Ascending aorta (tissue), 2 donors: ENCODE measurements at places on chromosomes 12 and 14.

DNA sequence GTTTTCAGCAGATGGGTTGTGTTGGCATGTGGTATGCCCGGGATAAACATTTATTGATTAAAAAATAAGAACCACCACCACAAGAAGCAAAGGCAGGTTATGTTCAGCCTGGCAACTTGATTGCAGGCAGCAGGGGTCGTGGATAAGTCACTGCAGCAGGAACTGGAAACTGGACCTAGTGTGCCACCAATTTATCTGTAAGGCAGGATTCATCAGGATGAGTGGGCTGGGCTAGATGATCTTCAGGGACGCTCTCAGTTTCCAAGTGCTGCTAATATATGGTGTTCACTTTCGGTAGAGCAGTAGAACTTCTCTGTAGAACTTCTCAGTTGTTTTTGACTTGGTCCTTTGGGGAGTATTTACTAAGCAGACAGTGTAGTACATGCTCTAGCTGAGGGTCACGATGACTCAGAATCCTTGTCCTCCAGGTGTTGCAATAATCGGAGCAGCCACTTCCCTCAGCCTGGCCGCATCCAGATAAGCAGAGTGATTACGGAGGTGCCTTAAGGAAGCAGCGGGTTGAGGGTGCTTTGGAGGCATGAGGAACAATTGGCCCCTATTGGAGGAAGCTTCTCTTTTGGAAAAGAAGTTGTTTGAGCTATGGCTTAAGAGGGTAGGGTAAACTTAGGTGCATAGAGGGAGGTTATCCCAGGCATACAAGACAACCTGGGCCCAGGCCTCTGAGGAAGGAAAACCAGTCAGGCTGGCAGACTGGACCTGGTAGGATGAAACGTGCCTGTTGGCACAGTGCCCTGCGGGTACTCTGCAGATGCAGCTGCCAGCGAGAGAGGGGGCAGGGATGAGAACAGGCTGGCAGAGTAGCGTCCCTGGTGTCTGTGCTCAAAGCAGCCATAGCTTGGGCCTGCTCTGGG, 104.0 kb downstream of the GPR135 start:
- no peak for DNase-seq

GRCh38 chr12:62799126-62799736, 135.7 kb downstream of the PPM1H start:
- no peak for DNase-seq

- no peak for DNase-seq
Observed at GRCh38 chr12:52358575-52359350, 8.5 kb downstream of the KRT85 start.

- DNase-seq = no peak
Observed at GRCh38 chr14:52342849-52343596, 28.9 kb downstream of the PTGER2 start.

DNA sequence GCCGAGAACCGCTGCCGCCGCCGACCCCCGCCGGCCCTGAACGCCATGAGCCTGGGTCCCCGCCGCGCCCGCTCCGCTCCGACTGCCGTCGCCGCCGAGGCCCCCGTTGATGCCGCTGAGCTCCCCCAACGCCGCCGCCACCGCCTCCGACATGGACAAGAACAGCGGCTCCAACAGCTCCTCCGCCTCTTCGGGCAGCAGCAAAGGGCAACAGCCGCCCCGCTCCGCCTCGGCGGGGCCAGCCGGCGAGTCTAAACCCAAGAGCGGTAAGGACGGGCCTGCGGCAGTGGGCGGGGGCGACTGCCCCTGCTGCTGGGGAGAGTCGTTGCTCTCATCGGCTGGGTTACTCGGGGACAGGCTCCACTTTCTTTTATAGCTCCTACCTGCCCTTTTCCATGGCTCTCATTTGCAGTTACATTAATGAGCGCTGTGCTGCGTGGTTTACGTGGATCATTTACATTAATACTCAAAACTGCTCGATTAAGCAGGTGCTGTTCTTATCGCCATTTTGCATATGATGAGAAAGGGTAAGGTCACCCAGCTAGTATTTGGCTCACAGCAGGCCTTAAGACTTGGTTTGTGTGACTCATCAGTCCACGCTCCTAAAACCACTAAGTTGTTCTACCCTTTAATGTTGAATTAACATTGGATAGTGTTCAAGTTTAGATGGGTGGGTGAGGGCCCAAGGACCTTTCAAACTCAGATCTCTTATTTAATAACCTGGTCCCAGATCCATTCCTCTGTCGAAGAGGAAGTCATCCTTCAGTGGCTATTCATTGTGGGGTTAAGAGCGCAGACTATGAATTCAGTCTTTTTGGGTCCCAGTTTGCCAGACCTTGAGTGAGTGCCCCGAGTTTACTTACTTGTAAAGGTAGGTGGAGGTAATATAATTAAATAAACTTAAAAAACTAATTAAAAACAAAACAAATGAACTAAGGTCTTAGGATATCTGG, 823 bp downstream of the RNF10 start:
- no peak for DNase-seq

DNA sequence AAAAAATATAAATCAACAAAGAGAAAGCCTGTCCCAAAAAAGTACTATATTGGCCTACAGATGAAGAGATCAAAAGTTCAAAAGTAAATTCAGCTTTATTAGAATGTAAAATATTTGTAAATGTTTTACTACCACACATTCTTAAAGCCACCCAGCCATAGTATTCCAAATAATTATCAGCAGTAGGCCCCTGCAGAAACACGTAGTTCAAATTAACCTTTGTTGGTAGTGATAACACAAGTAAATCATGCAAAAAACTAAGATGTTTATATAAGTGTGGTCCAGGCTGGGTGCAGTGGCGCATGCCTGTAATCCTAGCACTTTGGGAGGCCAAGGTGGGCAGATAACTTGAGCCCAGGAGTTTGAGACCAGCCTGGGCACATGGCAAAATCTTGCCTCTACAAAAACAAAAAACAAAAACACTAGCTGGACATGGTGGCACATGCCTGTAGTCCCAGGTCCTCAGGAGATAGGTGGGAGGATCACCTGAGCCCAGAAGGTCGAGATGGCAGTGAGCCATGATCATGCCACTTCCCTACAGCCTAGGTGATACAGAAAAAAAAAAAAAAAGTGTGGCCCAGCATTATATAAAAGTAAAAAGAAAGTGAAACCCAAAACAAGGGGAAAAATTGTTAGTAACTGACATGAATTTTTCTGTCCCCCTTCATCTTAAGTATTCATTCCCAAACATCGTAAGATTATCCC, 17.9 kb downstream of the SPTLC2 start:
- no peak for DNase-seq

- DNase-seq = no peak
Observed at GRCh38 chr12:124348659-124349380, 53.9 kb downstream of the RFLNA start.

GRCh38 chr12:93219947-93220346, 157.8 kb upstream of the NUDT4 start:
- DNase-seq = no peak

- no peak for DNase-seq
Observed at GRCh38 chr12:22415342-22416309, 81.1 kb upstream of the ST8SIA1 start.

DNA sequence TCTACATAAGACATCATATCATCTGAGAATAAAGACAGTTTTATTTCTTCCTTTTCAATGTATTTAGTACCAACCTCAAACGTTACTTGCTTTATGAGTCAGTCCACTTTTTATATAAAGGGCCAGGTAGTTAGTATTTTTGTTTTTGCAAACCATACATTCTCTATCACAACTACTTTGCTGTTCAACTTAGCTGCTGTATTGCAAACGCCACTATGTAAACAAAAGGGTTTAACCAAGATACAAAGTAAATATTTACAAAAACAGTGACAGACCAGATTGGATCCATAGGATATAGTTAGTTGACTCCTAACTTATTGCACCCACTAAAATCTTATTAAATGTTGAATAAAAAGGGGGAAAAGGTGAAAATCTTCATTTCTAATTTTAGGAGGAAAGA, 87.7 kb upstream of the FOXG1 start:
- DNase-seq = no peak

GRCh38 chr12:118960865-118961264, 20.5 kb upstream of the SRRM4 start:
- no peak for DNase-seq

DNA sequence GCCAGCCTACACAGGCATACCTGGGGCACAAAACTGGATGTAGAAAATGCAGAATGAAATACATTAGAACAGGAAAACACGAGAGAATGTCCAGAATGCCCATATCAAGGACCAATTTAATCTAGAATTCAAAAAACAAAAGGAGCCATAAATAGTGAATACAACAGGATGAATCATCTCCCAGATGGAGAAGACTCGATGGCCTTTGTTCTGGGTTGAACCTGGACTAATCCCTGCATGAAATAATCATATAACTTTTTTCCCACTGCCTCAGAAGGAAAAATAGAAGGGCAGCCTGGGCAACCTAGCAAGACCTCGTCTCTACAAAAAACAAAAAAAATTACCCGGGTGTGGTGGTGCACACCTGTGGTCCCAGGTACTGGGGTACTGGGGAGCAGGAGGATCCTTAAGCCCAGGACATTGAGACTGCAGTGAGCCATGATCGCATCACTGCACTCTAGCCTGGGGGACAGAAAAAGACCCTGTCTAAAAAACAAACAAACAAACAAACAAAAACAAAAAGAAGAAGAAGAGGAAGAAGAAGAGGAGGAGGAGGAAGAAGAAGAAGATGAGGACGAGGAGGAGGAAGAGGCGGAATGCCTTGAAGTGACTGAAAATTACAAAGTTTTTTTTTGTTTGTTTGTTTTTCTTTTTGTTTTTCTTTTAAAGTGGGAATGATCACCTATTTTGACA, 30.3 kb upstream of the NRDE2 start:
- no peak for DNase-seq

DNA sequence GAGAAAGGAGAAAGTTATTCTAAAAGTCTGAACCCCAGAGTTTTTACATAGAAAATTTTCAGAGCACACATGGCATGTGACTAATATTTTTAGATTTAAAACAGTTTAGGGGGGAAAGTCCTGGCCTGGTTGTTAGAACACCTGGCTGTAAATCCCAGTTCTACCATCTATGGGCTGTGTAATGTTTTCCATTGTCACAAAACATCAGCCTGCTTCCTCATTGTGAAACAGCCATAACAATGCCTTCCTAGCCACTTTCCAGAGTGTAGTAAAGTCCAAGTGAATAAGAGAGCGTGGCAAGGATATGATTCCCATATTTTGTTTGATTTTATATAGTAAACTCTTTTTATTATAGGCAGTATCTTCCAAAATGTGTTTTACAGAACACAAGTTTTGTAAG, 310.0 kb upstream of the DCN start:
- DNase-seq = no peak

- DNase-seq = peak; percentile 18
Observed at GRCh38 chr14:94458558-94459205, 6.1 kb upstream of the SERPINA11 start.

GRCh38 chr14:68927956-68928675, 51.0 kb downstream of the ACTN1 start:
- DNase-seq = no peak

DNA sequence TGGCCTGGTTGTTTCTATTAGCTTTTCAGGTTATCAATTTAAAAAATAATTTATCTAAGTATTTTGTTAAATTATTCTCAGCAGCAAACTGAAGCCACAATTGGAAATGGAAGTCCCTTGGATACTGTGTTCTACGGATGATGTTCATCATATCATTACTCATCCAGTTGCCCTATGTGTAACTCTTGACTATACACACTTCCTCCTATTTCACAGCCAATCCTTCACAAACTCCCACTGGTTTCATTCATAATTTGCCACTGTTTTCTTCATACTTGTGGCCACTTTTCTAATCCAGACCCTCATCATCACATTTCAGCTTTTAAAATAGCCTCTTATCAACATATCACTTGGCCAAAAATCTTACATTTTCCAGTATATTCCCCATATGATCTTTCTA, 84.0 kb downstream of the CATSPERB start:
- DNase-seq = no peak

DNA sequence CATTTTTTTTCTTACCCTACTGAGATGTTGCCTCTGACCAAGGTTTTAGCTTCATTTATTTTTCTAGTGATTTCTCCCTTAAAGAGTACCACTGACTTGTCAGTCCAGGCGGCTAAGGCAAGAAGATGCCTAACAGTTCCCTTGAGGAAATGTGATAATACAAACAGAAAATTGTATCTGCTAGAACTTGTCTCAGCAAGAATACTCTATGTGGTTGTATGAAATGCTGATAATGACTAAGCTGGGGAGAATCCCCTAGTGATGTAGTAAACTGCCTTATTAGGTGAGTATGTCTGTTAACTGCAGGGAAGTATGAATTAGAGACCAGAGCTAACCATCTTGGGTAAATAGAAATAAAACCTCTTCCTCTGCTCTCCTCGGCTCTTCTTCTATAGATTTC, 6.7 kb downstream of the C12orf54 start:
- no peak for DNase-seq

GRCh38 chr12:106975098-106975497, 11.8 kb downstream of the MTERF2 start:
- DNase-seq = no peak

- no peak for DNase-seq
Observed at GRCh38 chr14:24368212-24368561, 203 bp downstream of the NFATC4 start.

GRCh38 chr12:95653771-95654546, 102.7 kb upstream of the USP44 start:
- DNase-seq = no peak

GRCh38 chr12:22242726-22243125, 91.8 kb downstream of the ST8SIA1 start:
- no peak for DNase-seq

DNA sequence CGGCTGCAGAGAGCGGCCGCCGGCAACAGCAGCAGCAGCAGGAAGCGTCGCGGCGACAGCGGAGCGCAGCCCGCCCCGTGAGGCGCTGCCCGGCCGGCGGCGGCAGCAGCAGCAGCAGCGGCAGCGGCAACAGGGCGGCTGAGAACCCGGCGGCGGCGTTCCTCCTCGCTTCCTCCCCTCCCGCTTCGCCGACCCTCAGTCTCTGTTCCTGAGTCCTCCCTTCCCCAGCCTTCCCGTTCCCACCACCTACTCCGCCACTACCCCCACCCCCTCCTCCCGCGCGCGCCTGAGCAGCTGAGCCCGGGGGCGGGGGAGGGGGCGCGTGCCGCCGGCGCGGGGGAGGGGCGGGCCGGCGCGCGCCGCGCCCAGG, 310 bp downstream of the BICDL1 start:
- no peak for DNase-seq

GRCh38 chr14:79036441-79036840, 866.3 kb downstream of the NRXN3 start:
- DNase-seq = no peak

- no peak for DNase-seq
Observed at GRCh38 chr12:16857456-16857923, 251.5 kb upstream of the LMO3 start.
